GOT3 (cell line): ENCODE measurements at places on chromosomes 3 and 15.

DNA sequence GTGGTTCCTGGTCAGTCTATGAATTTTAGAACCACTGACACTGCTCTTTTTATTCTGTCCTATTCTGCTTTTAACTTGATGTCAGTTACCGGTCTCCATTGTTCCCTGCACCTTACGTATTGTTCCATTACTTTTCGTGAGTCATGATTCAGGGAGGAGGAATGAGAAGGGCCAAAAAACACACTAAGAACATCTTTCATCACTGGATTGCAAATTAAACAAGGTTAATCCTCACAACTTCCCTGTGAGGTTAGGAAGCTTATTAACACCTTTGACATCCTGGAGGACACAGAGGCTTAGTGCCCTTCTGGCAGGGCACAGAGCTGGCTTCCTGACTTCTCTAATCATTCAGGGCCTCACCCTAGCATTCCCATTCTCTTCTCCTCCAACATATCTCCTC, 227.6 kb upstream of the SATB1 start:
- no peak for DNase-seq

- DNase-seq: no peak
Observed at GRCh38 chr15:45425135-45425534, 46.8 kb upstream of the GATM start.

GRCh38 chr3:151152455-151153079, 50.4 kb downstream of the GPR171 start:
- no peak for DNase-seq

GRCh38 chr15:59686389-59686788, 2.7 kb downstream of the BNIP2 start:
- DNase-seq: no peak

DNA sequence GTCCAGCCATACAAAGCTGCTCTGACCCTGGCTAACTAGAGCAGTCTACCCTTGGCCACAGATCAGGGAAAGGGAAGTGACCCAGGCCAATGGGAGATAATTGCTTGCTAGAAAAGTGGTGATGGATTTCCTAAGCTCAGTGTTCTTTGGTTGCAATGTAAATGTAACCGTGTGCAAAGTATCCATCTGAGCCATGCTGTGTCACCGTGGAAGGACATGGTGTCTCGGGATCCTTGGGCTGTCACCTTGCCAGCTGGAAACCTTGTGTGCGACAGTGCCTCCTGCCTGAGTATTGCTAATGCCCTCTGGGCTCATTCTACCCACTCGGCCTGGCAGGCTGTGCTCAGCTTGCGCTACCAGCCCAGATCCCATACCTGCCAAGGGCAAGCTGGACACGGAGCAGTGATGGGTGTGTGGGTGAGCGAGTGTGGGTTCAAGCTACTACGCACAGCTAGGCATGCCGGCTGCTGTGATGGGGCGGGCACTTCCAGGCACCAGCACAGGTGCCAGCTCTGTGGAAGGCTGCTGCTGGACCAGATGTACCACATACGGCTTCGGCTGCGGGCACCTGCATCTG, 10.7 kb upstream of the SIAH2 start:
- DNase-seq: no peak

- no peak for DNase-seq
Observed at GRCh38 chr15:83549623-83550022, 102.5 kb downstream of the SH3GL3 start.

GRCh38 chr3:124653797-124654469, 76.3 kb upstream of the UMPS start:
- DNase-seq: no peak

- no peak for DNase-seq
Observed at GRCh38 chr15:96333131-96334016, 2.9 kb downstream of the NR2F2 start.

DNA sequence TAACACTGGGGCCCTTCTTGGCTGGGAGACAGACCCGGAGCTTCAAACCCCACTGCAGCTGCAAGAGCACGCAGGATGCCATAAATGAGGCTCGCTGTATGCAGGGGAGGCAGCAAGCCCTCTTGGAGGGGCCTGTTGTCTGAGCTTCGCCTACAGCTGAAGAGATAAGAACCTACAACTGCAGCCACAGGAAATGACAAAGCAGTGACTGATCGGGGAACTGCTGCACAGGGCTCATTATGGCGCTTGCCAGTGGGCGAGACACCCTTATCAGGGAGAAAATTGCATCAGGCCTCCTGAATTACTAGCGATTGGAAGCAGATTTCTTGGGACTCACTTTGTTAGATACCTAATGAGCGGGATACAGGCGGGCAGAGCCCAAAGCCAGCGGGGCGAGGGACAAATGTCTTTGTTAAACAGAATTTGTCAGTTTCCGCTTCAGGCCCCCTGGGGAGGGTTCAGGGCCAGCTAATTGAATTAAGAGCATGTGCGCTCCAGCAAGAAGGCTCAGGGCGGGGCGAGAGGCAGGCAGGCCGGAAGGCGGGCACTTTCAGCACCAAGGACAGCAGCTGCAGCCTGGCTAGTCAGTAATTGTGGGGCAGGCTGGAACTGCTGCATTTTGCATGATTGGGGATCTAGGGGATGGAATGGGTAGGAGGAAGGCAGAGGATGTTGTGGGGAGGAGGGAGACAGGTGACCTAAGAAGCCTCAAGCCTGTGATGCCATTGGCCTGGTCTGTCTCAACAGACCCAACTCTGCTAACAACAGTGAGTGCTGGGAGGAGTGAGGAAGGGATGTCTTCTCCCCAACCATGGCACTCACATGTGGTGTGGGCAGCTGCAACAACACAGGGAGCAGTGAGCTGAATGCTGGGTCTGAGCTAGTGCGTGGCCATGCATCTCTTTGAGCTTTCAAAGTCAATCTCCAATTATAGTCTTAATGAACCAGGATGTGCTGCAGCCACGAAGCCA, 55.3 kb downstream of the CCDC33 start:
- DNase-seq: peak; percentile 35

- DNase-seq: no peak
Observed at GRCh38 chr15:31465083-31465955, 138.7 kb downstream of the KLF13 start.

- DNase-seq: no peak
Observed at GRCh38 chr3:188660415-188660814, 506.5 kb downstream of the LPP start.

- no peak for DNase-seq
Observed at GRCh38 chr15:71232411-71232810, 117.1 kb downstream of the THSD4 start.

DNA sequence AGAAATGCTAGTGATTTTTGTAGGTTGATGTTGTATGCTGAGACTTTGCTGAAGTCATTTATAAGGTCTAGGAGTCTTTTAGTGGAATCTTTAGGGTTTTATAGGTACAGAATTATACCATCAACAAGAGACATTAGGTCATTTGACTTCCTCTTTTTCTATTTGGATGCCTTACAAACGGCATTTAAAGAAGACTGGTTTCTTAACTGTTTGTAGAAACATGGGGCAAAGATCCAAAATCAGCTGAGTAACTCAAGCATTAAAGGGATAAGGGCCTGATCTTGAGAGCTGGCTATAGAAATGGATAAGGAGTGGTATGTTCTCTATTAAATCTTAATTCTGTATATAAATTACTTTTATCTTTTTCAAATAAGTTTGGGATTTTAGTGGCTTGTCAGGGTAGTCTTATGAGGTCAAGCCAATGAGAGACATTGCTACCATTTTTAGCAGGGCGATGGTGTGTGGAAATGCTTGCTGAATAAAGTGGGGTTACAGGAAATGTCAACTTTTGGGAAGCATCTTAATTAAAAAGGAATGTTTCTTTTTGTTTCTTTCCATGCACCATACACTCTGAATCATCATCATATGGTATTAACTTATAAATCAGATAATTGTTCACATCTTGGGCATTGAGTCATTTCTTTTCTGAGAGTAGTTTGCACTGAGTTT, 197.7 kb upstream of the GBE1 start:
- no peak for DNase-seq

GRCh38 chr15:56839099-56839498, 79.3 kb upstream of the TCF12 start:
- no peak for DNase-seq

DNA sequence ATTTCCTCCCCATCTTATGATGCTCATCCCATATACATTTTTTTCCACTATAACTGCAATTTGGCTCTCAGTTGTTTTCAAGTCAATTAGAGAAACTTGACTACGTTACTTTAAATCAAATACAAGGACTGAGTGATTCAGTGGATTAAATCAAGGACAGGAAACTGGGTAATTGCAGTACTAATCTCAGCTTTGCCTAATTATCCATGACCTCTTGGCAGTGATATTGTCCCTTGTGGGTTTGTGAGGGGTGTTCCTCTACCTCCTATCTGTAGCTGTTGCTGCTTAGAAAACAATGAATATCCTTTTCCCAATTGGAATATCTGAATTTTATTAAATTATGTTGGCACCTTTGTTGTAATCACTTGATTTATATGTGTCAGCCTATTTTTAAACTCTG, 79.4 kb downstream of the ZPLD1 start:
- no peak for DNase-seq

- peak; percentile 81 for DNase-seq
Observed at GRCh38 chr3:139329364-139329850, 14.4 kb upstream of the MRPS22 start.

DNA sequence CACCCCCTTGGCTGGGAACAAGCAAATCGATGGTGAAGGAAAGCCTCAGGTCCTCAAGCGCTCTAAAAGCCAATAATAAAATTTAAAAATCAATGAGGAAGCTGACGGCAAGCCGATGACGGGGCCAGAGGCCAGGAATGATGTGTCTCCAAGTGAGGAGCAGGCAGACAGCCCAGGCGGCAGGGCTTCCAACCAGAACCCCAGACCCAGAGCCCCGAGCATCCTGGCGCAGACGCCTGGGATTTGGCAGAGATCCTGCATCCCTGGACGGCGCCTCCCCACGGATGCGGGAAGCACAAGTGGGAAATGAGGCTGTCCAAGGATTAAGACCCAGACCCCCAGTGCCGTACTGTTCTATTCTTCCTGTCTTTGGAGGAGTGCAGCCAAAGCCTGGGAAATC, 123.0 kb upstream of the PROK2 start:
- no peak for DNase-seq

DNA sequence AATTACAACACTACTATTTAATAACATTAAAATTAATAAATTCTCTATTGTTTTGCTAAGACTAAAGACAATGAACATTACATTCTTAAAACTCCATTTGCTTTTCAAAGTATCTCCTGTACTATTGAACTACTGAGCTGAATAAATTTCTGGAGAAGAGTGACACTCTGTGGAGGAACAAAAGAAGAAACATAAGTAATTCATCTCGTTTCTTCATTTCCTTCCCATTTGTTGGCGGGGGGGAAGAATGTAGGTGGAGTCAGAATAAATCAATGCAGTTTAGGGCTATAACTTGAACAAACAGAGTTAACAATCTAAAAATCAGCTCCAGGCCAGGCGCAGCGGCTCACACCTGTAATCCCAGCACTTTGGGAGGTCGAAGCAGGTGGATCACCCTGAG, 32.7 kb downstream of the EFHB start:
- DNase-seq: no peak

DNA sequence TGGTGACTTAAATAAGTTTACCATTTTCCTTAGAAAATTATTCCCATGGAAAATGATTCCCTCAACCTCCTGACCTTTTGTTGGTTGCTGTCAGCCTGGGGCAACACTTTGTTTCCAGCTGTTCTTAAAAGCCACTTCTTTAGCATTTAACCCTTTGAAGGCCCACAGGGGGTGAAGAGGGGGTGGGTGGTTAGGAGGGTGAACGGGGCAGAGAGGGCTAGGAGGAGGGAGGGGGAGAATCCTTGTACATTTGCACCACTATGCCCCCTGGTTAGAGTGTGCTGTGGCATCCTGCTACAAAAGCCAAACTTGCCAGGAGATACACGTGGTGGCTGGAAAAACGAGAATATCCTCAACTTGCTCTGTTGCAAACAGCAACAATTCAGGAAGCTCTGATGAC, 273.2 kb upstream of the RGMA start:
- no peak for DNase-seq

DNA sequence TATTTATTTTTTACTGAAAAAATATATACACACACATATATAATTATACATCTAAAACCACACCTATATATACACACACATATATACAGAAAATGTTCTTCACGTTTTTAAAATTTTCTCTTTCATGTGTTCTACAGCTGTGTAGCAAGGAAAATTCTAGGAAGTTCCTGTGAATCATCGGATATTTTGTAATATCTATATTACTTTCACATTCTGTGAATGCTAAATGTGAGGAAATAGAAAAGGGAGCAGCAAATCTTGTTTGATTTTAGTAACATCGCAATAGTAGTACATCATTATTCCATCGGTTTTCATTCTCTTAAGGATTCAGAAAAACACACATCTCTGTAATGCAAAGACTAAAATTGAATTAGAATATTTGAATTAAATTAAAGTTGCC, 836.8 kb upstream of the NECTIN3 start:
- no peak for DNase-seq

DNA sequence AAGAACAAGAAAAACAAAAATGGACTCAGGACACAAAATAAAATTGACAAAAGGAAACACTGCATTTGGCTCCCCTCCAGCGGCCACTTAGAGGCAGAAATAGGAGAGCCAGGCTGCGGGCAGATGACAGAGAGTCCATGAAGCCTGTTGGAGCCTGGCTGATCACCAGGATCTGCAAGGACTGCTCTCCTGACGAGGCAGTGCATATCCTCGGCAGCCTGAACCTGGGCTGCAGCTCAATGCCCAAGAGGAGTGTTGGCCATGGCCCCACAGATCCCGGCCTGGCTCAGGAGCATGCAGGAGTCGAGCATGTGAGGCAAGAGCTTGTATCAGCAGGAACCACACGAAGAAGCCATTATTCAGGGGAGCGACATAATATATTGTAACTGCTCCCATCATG, 199.8 kb downstream of the STT3B start:
- DNase-seq: no peak

DNA sequence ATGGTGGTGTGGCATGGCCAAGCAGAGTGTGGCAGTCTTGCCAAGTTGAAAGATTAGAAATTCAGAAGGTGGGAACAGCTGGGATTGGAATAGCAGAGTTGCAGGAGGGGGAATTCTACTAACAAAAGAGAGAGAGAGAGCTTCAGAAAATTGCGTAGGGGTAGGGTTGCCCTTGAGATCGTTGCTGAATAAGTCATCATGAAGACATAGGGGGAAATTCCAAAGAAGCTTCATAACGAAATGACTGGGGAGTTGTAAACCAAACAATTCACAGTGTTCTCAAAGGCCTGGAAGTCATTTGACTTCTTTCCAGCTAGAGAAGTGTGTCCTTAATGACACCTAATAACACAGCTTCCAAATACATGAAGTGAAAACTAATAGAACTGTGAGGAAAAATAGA, 26.3 kb upstream of the TIPARP start:
- DNase-seq: no peak

- DNase-seq: no peak
Observed at GRCh38 chr3:55190331-55190730, 262.5 kb upstream of the LRTM1 start.

DNA sequence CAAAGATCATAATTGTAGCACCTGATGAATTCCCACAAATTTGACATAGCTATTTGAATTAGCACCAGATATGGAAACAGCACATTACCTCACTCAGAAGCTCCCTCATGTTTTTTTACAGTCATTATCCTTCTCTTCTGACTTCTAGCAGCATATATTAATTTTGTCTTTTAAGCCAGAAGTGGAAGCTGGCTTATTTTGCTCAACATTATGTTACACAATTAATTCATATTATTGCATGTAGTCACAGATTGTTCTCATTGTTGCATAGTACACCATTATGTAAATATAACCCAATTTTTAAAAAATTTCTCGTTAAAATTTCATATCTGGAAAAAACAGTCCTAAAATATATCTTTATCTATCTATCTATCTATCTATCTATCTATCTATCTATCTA, 762.3 kb downstream of the TUSC7 start:
- DNase-seq: no peak
